ENCODE measurements at places on chromosomes 2 and 18. TPM values are rescaled to one million over a fixed set of nuclear protein-coding genes. Genes with fewer than 3 reads are reported as not detected.

RELCH gene
- 38.9 TPM for total RNA-seq

ZEB2 gene
- 248 TPM for total RNA-seq

SEMA4C gene
- total RNA-seq = 17.0 TPM

NPHP1 gene
- 0.28 TPM for total RNA-seq

TMEM37 gene
- not detected for total RNA-seq

HEATR5B gene
- 23.3 TPM for total RNA-seq

G6PC2 gene
- not detected for total RNA-seq

GREB1L gene
- total RNA-seq = not detected

CFAP65 gene
- not detected for total RNA-seq

CCT4 gene
- total RNA-seq = 291 TPM

LIMS4 gene
- 0.43 TPM for total RNA-seq

ALS2 gene
- 19.9 TPM for total RNA-seq

ANKRD30B gene
- total RNA-seq = not detected

HOXD10 gene
- not detected for total RNA-seq

- no peaks in the 10 kb centered on the region for H3K27me3 ChIP-seq
- peaks cover 78% of the 10 kb centered on the region for H3K4me1 ChIP-seq
- H3K27ac ChIP-seq = peak overlapping the region; percentile 96
- peak; percentile 29 for DNase-seq
These were observed 135.9 kb upstream of the ID2 start for GRCh38 chr2:8545695-8546611.

- DNase-seq = no peak
- peaks cover 8% of the 10 kb centered on the region for H3K27me3 ChIP-seq
- H3K4me1 ChIP-seq = peaks cover 5% of the 10 kb centered on the region
- no peaks in the 10 kb centered on the region for H3K36me3 ChIP-seq
These were observed 1.7 kb downstream of the MAP2 start for GRCh38 chr2:209425471-209426071.

GRCh38 chr2:579351-579886, 97.8 kb downstream of the TMEM18 start:
- no peak for DNase-seq
- H3K36me3 ChIP-seq = peaks cover 5% of the 10 kb centered on the region
- H3K4me1 ChIP-seq = no peaks in the 10 kb centered on the region
- peaks cover 16% of the 10 kb centered on the region for H3K27me3 ChIP-seq

- H3K4me1 ChIP-seq = no peaks in the 10 kb centered on the region
- no peak overlapping the region for H3K27ac ChIP-seq
- H3K36me3 ChIP-seq = no peaks in the 10 kb centered on the region
These were observed 89.0 kb downstream of the ZNF532 start for GRCh38 chr18:58953627-58954026.

GRCh38 chr2:40364151-40364874, 87.6 kb downstream of the SLC8A1 start:
- no peaks in the 10 kb centered on the region for H3K4me1 ChIP-seq
- no peak for DNase-seq
- no peaks in the 10 kb centered on the region for H3K36me3 ChIP-seq
- H3K4me3 ChIP-seq = no peak overlapping the region

DNA sequence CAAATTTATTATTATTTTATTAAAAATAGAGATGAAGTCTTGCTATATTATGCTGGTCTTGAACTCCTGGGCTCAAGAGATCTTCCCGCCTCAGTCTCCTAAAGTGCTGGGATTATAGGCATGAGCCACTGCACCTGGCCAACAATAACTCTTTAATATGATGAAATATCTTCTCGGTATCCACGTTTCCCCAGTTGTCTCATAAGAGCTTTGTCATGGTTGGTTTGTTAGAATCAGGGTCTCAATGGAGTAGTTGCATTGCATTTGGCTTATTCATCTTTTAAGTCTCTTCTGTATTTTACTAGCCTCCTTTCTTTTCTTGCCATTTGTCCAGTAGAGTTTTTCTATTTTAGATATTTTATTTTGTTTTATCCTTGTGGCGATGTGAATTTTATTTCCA, 32.7 kb upstream of the DLX2 start:
- no peak overlapping the region for H3K27ac ChIP-seq
- peaks cover 21% of the 10 kb centered on the region for H3K27me3 ChIP-seq
- H3K4me1 ChIP-seq = no peaks in the 10 kb centered on the region
- no peaks in the 10 kb centered on the region for H3K36me3 ChIP-seq

DNA sequence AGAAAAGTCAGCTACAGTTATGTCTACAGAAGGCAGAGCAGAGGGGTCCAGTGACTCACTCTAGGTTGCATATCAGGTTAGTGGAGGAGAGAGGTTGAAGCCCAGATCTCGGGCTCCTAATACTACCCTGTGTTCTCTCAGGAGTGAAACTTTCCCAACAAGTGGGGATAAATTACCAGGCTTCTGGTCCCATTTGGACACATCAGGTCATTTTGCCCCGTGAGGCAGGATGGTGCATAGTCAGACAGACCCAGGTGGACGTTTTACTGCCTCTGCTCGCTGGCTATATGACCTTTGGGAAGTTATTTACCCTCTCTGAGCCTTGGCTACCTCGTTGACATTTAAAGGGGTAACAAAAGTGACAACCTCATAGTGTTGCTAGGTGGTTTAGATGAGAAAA, 128.0 kb upstream of the REV1 start:
- no peak overlapping the region for H3K4me3 ChIP-seq
- H3K27me3 ChIP-seq = peaks cover 9% of the 10 kb centered on the region

- H3K27ac ChIP-seq = no peak overlapping the region
- H3K27me3 ChIP-seq = peaks cover 25% of the 10 kb centered on the region
- no peak for DNase-seq
- no peaks in the 10 kb centered on the region for H3K4me1 ChIP-seq
- no peaks in the 10 kb centered on the region for H3K36me3 ChIP-seq
- H3K4me3 ChIP-seq = no peak overlapping the region
These were observed 53.9 kb downstream of the REEP1 start for GRCh38 chr2:86283411-86284030.

DNA sequence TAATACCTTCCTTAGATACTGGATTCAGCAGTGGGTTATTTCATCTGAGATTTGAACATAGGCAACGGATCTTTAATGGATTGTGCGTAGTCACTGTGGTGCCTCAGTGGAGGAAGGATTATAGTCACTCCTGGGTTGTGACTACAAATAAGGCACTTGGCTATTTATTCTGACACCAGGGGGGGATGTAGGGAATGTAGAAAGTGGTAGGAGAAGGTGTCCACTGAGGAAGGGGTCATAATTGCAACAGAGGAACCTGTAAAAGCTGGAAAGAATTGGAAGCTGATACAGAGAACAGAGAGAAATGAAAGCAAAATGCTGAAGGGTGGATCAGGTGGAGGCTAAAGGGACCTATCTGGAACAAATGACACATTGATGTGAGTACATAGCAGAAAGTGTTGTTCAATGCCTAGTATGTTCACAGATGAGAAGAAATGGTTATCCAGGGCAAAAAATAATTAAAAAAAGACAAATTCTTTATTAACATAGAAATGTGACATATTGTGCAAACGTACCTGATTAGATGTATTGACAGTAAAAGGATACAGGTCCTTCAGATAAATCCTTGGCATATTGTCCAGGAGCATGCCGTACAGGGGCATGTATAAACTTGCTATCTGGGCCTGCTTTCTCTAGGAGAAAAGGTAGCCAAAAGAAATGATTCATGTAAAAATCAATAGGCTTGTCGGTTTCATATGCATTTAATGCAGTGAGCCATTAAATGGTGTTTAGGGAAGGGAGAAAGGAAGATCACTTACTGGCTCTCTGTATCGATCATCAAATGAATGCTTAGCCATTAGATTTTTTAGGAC, 91.2 kb upstream of the CCDC195 start:
- peaks cover 38% of the 10 kb centered on the region for H3K36me3 ChIP-seq
- no peaks in the 10 kb centered on the region for H3K27me3 ChIP-seq
- no peak for DNase-seq
- H3K27ac ChIP-seq = no peak overlapping the region
- peaks cover 10% of the 10 kb centered on the region for H3K4me1 ChIP-seq

GRCh38 chr2:239238839-239239606, 161.8 kb downstream of the HDAC4 start:
- peaks cover 15% of the 10 kb centered on the region for H3K4me1 ChIP-seq
- H3K27ac ChIP-seq = no peak overlapping the region
- no peaks in the 10 kb centered on the region for H3K36me3 ChIP-seq

DNA sequence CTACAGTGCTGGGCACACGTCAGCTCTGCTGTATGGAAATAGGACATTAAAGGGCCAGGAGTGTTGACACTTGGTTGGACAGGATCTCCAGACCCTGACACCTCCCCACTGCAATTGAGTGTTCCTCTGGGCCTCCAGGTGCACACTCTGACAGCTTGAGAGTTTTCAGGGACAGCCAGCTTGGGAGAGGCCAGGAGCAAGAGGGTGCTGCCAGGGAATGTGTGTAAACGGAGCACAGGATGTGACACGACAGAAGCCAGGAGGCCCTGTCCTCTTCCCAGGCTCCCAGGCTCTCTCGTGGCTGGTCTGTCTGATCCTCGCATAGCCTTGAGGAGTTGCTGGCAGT, 318.1 kb upstream of the HS6ST1 start:
- no peaks in the 10 kb centered on the region for H3K36me3 ChIP-seq
- H3K4me1 ChIP-seq = no peaks in the 10 kb centered on the region
- no peak overlapping the region for H3K27ac ChIP-seq
- peaks cover 8% of the 10 kb centered on the region for H3K27me3 ChIP-seq

- no peak overlapping the region for H3K27ac ChIP-seq
- peaks cover 15% of the 10 kb centered on the region for H3K4me1 ChIP-seq
- DNase-seq = no peak
These were observed 41.1 kb downstream of the LIMS1 start for GRCh38 chr2:108575132-108575966.

GRCh38 chr2:38526195-38526594, 76.5 kb downstream of the HNRNPLL start:
- H3K27me3 ChIP-seq = peaks cover 22% of the 10 kb centered on the region
- no peaks in the 10 kb centered on the region for H3K36me3 ChIP-seq

GRCh38 chr18:70781860-70782453, 493.1 kb downstream of the SOCS6 start:
- H3K4me1 ChIP-seq = no peaks in the 10 kb centered on the region
- H3K4me3 ChIP-seq = no peak overlapping the region
- peak; percentile 55 for DNase-seq
- no peak overlapping the region for H3K27ac ChIP-seq

- H3K4me1 ChIP-seq = no peaks in the 10 kb centered on the region
- DNase-seq = no peak
- no peak overlapping the region for H3K4me3 ChIP-seq
These were observed 98.1 kb downstream of the LRRC30 start for GRCh38 chr18:7329016-7329415.

DNA sequence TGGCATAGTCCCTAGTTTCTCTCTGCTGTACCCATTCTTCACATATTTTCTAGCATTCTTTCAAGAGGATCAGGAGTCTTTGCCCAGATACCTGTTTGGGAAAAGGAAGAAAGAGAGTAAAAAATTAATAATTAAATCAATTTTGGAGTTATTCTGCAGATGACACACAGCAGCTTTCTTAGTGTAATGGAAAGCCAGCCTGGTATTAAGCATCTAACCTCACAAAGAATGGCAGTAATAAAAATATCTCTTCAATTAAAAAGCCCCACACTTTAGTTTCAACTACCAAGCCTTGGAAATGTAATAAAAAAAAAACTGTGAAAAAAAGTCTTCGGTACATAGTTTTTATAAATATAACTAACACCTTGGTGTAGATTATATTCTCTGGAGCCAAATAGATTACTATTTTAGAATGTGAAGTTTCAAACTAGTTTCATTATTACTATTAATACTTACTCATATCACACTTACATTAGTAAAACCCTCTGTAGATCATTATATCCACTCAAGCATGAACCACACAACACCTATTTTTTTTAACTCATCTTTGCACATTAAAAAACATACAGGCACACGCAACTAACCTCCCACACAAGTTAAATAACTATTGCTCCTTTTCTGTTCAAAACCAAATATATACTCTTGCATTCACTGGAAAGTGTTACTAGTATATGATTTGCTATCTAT, 90.9 kb downstream of the GPD2 start:
- H3K36me3 ChIP-seq = no peaks in the 10 kb centered on the region
- DNase-seq = no peak
- H3K27me3 ChIP-seq = no peaks in the 10 kb centered on the region
- peak overlapping the region; percentile 42 for H3K27ac ChIP-seq
- H3K4me1 ChIP-seq = peaks cover 10% of the 10 kb centered on the region

GRCh38 chr2:19819097-19820065, 82.4 kb downstream of the TTC32 start:
- no peak overlapping the region for H3K27ac ChIP-seq
- H3K36me3 ChIP-seq = no peaks in the 10 kb centered on the region
- H3K4me1 ChIP-seq = no peaks in the 10 kb centered on the region
- no peak for DNase-seq
- peaks cover 24% of the 10 kb centered on the region for H3K27me3 ChIP-seq

DNA sequence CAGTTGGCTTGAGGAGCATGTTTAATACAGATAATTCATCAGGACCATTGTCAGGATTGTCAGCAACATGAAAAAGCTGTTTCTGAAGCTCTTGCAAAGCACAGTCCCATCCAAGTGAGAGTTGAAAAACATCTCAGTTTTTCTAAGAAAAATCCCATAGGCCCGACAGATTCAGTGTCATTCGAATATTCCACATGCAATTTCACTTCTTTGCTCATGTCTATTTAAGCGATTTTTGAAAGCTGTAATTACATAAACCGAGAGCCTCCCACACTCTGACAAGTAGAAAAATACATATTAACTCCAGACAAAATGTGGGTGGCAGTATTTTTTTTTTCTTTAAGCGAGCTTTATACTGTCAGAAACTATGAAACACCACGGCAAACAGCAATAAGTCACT, 134.7 kb upstream of the GALNT5 start:
- no peak overlapping the region for H3K4me3 ChIP-seq
- DNase-seq = no peak
- H3K4me1 ChIP-seq = no peaks in the 10 kb centered on the region
- no peaks in the 10 kb centered on the region for H3K27me3 ChIP-seq
- no peak overlapping the region for H3K27ac ChIP-seq

GRCh38 chr2:56184500-56185011, 766 bp downstream of the CCDC85A start:
- no peak overlapping the region for H3K27ac ChIP-seq
- H3K4me1 ChIP-seq = peaks cover 4% of the 10 kb centered on the region
- peaks cover 47% of the 10 kb centered on the region for H3K27me3 ChIP-seq
- no peaks in the 10 kb centered on the region for H3K36me3 ChIP-seq
- H3K4me3 ChIP-seq = no peak overlapping the region
- no peak for DNase-seq

DNA sequence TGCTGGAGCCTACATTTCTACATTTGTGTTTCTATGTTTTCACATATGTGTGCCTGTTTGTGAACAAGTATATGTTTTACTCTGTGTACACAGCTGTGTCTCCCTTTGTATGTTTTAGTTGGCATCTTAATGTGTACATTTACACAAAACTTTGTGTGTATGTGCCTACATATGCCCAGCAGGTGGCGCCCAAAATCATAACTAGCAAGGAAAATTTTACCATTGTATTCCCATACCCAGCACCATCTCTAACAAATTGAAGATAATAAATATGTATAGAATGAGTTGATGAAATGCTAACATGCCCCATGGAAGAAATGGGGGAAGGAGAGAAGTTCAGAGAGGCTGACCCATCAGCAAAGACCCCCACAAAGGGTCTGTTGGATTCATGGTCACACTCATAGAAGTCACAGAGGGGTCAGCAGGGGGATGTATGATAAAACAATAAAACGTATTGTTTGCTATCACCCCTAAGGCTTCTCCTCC, 48.1 kb downstream of the PKDCC start:
- DNase-seq = no peak
- H3K36me3 ChIP-seq = peaks cover 10% of the 10 kb centered on the region
- H3K4me3 ChIP-seq = no peak overlapping the region
- no peak overlapping the region for H3K27ac ChIP-seq

Measured in natural killer cell treated with Interleukin-12 subunit alpha and Interleukin-12 subunit beta and Interleukin-15 and Interleukin-18, amount 100 ng/mL, for 72 hours (primary cell).